ENCODE measurements at places on chromosomes 5 and 9.

DNA sequence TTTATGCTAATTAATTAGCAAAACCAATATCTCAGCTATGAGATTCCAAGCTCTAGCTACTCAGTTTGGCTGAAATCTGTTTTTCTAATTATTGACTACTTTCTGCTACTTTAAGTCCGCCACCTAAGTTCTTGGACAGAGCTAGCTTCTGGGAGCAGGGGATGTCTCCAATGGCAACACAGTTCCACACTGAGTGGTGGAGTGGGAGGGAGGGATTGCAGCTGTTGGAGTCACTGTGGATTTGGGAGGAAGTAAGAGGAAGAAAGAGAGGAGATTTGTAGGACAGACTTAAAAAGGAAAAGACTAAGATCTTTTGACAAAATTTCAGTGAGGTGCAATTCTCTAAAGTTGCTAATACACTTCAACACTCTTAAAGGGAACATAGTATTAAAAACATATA lies 450.8 kb downstream of the NFIB start:
- DNase-seq: no peak

DNA sequence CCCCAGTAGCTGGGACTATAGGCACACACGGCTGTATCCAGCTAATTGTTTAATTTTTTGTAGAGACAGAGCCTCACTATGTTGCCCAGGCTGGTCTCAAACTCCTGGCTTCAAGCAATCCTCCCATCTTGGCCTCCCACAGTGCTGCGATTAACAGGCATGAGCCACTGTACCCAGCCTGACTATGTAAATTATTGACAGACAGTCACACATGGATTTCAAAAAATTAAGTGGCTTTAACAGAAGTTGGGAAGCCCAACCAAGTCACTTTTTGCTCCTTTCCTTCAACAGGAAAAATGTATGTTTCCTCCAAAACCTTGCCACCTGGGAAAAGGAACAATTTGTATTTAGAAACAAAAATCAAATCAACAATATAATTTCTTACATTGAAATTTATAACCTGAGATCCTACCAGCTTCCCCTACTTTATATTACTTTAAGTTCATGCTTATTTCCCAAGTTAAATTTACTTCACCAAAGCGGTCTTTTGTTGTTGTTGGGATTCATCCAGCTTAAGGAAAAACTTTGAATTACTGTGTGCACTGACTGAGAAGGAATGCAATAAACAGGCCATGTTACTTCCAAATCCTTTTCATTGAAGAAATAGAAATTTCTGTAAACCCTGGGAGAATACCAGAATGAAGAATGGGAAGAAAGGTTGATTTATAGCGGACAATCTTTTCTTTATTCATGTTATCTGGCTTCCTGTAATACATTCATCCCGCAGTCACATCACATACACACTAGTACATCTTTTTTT lies 8.6 kb downstream of the PCA3 start:
- DNase-seq: no peak

GRCh38 chr5:180988592-180988991 lies at the start of gene BTNL3:
BTNL3 (plus strand) TSS chr5:180988846; CDS start chr5:180989029, 183 bp downstream.
- DNase-seq: no peak

DNA sequence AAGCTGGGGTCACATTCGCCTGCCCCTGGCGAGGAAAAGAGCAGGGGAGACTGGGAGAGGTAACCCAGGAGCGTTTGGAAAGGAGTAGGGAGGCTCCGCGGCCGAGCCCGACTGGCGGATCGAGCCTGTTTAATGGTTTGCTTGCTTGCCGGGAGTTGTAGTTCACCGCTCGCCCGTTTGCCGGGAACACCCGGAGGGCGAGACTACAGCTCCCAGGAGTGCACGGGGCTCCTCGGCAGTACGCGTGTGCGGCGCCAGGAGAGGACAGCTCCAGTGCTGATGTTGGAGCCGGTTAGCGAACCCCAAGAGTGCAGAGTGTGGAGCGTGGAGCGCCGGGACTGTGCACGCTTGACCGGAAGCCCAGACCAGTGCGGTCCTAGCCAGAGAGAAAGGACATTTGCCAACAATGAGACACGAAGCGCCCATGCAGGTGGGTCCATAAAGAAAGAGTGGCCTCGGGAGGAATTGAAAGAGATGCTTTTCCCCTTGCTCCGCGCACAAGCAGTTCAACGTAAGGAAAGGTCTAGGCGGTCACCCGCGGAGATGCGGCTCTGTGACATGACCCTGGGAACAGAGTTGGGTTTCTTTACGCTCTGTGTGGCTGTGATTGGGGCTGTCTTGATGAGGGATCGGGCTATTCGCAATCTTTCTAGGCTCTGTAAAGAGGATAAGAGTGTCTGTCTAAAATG lies at the start of gene RAB3C:
RAB3C (plus strand) TSS at position 273 of the 689 bp plus-strand sequence; CDS start at position 407, 134 bp downstream.
- DNase-seq: peak; percentile 88

DNA sequence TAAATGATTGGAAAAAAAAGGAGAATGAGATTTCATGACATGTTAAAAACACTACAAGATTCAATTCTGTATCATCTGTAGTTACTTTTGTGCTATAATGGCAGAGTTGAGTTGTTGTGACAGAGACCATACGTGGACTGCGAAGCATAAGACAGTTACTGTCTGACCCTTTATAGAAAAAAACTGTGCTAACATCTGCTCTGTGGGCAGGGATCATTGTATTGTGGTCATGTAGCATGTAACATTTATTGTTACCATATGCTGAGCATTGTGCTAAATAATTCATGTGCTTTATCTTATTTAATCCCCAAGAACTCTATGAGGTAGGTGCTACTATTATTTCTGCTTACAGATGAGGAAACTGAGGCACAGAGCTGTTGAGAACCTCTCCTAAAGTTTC lies 147.3 kb upstream of the HMHB1 start:
- no peak for DNase-seq

Measured in HAP-1 (cell line).